ENCODE measurements at places on chromosomes 12 and 14. TPM values are rescaled to one million over a fixed set of nuclear protein-coding genes. Genes with fewer than 3 reads are reported as not detected.

Gene EIF2B1
- polyA plus RNA-seq, result 69.4 TPM

Gene GALNT8
- 3.2 TPM for polyA plus RNA-seq

Gene NEDD8
- polyA plus RNA-seq, result 245 TPM

Gene CCDC63
- not detected for polyA plus RNA-seq

Gene MYF5
- polyA plus RNA-seq, result not detected
